ENCODE measurements at places on chromosomes 6 and 20. TPM values are rescaled to one million over a fixed set of nuclear protein-coding genes. Genes with fewer than 3 reads are reported as not detected.

The MUC22 gene
- total RNA-seq = not detected

The ASCC3 gene
- 77.2 TPM for total RNA-seq

The COL21A1 gene
- total RNA-seq = 9.9 TPM

The MCM3 gene
- 25.3 TPM for total RNA-seq

The CD93 gene
- under 0.01 TPM for total RNA-seq

The PHACTR1 gene
- 0.57 TPM for total RNA-seq

The MACROD2 gene
- 4.3 TPM for total RNA-seq

Data from nasal cavity respiratory epithelium epithelial cell of viscerocranial mucosa (primary cell).